NCI-H526 treated with DMSO at 0.1 percent for 48 hours (cell line): ENCODE measurements at places on chromosomes 12 and 14.

GRCh38 chr12:118734266-118734665, 247.1 kb upstream of the SRRM4 start:
- DNase-seq = no peak

GRCh38 chr14:69522026-69522425, 37.5 kb downstream of the PLEKHD1 start:
- no peak for DNase-seq

GRCh38 chr14:87883750-87884149, 109.2 kb downstream of the GALC start:
- no peak for DNase-seq

- no peak for DNase-seq
Measured at GRCh38 chr14:90534091-90534837, 137.4 kb downstream of the CALM1 start.

GRCh38 chr14:51018521-51018920, 74.2 kb upstream of the PYGL start:
- no peak for DNase-seq

GRCh38 chr14:69318241-69318640, 58.3 kb downstream of the GALNT16 start:
- no peak for DNase-seq

GRCh38 chr14:77923131-77923936, 123.4 kb downstream of the ADCK1 start:
- DNase-seq = no peak

DNA sequence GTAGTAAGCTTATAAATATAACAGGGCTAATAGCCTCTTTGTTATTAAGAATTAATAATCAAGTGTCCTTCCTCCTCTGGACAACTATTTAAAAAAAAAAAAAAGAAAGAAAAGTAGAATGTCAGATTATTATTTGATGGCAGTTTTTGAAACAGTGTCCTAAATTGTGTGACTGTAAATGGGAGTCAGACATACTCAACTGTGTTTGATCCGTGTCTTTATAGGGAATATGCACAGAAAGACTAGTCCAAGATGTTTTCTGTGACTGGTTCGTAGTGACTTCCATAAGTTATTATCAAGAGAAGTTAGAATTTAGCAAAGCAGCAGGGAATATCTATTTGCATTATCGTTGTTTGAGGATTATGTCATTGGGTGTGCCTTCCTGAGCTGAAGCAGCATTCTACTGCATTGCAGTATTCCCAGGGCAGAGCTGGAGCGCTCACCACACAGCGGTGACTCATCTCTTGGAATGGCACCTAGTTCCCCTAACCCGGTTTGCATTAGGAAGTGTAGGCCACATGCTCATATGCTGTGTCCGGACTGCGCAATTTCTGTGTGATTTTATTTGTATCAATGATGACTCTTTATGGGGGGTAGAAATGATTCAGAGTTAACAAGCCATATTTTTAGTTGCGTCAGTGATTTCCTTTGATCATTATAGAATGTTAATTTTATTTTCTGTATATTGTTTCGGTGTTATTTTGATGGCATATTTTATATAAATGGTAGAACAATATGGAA, 7.9 kb downstream of the DYNC1H1 start:
- no peak for DNase-seq
